Osteocyte (in vitro differentiated cells): ENCODE measurements at places on chromosomes 1 and 21. TPM values are rescaled to one million over a fixed set of nuclear protein-coding genes. Genes with fewer than 3 reads are reported as not detected.
A peak's percentile ranks its signal among the peaks of the same experiment; 100 is the strongest.

The TNFSF18 gene
- total RNA-seq: not detected in 2 replicates

DNA sequence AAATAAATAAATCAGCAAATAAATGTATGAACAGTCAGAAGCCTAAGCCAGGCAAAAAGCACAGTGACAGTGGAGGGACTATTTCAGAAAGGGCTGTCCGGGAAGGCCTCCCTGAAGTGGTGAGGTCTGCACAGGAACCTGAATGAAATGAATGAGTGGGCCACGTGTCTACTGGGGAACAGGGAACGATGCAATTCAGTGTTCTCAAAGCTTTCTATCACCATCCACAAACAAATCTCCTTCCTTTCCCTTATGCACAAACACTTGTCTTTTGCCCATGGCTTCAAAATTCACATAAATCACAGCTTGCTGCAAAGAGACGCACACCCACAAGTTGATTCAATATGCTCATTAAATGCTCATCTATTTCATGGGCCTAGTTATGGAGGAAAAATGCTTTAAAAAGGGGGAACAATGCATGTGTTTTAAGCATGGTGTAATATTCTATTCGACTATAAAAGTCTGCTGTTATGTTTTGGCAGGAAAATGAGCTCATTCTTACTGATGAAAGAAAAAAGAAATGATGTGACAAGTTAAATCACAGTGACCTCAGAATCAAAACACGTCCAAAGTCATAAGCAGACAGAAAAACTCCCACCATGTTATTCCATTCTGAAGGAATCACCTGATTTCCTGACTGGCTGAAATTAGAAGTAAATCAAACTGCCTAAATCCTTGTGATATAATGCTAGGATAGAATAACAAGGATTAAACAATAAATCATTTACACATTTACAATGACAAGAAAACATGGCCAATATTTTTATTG is 21.6 kb downstream of the URB1 start:
- H3K36me3 ChIP-seq: peaks cover 17% of the 10 kb centered on the region
- no peak overlapping the region for H3K4me3 ChIP-seq
- no peaks in the 10 kb centered on the region for H3K27me3 ChIP-seq
- no peak for DNase-seq
- peak overlapping the region; percentile 94 for H3K27ac ChIP-seq

The KIAA1614 gene
- total RNA-seq: 6.6 and 8.4 TPM in 2 replicates

DNA sequence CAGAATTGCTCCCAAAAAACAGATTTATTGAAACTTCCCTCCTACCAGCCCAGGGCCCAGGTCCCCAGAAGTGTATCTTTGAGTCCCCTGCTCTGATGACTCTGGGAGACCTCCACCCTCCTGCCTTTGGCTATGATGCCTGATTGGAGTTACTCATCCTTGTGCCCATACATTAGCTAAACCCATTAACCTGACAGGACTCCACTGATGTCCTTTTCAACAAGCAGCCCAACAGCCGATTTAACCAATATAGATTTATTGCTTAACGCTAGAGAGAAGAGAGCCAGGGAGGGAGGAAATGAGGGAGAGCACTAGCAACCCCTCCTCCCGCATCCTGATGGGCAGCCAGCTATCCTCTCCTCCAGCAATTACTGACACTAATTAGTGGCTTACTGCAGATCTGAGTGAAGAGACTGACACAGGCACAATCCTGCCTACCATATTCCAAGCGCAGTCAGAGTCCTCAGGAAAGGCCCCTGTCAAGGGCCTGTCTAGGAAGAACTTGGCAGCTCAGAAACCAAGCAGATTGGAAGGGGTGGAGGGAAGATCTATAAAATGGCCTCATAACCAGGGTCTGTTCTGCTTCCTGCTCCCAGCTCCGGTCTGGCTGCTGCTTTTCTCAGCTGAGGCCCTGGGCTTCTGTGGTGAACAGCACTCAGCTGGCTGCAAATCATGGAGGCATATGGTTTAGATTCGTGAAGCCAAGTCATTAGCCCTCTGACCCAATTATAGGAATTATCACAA is 484.5 kb upstream of the DAB1 start:
- no peak overlapping the region for H3K4me3 ChIP-seq
- H3K27ac ChIP-seq: no peak overlapping the region
- no peaks in the 10 kb centered on the region for H3K36me3 ChIP-seq

DNA sequence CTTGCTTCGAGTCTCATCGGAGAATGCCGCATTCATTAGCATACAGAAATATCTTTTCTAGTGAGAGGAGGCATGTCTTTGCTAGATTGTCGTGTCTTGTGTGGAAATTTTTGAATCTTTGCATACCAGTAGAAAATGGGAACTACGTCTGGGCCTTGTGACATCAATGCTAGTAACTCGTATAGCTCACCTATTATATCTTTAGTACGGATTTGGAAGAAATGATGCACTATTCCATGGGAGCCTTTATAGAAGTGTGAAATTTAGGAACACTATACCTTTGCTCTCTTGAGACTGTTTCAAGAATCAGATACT is 835 bp downstream of the UHMK1 start:
- H3K4me3 ChIP-seq: peak overlapping the region; percentile 87
- H3K27ac ChIP-seq: peak overlapping the region; percentile 90
- DNase-seq: no peak
- peaks cover 20% of the 10 kb centered on the region for H3K36me3 ChIP-seq

GRCh38 chr1:100896481-100896982 is 642 bp downstream of the SLC30A7 start:
- peak overlapping the region; percentile 97 for H3K27ac ChIP-seq
- peak overlapping the region; percentile 100 for H3K4me3 ChIP-seq
- peaks cover 38% of the 10 kb centered on the region for H3K4me1 ChIP-seq

The MLLT11 gene
- 21.0 and 22.1 TPM in 2 replicates for total RNA-seq

The PANK4 gene
- 34.1 and 34.4 TPM in 2 replicates for total RNA-seq

DNA sequence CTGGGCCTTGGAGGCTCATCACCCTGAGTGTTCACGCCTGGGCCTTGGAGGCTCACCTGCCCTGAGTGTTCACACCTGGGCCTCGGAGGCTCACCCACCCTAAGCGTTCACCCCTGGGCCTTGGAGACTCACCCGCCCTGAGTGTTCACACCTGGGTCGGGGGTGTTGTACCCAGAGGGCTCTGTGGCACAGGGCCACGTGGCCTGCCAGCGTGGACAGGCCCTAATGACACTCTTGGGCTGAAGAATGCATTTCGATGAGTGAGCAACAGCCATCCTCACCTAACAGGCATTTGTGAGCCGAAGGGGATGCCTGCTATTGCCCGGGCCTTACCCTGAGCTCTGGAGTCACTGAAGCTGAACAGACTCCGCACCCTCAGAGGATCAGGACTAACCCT is 17.5 kb downstream of the SLC19A1 start:
- no peak overlapping the region for H3K27ac ChIP-seq
- DNase-seq: no peak
- no peaks in the 10 kb centered on the region for H3K27me3 ChIP-seq
- no peak overlapping the region for H3K4me3 ChIP-seq

- peaks cover 8% of the 10 kb centered on the region for H3K36me3 ChIP-seq
- H3K27me3 ChIP-seq: no peaks in the 10 kb centered on the region
- H3K4me1 ChIP-seq: peaks cover 27% of the 10 kb centered on the region
- no peak overlapping the region for H3K4me3 ChIP-seq
- DNase-seq: no peak
These were observed 11.1 kb downstream of the COL18A1 start for GRCh38 chr21:45415943-45416611.

The PCSK9 gene
- total RNA-seq: 2.2 and 2.3 TPM in 2 replicates

DNA sequence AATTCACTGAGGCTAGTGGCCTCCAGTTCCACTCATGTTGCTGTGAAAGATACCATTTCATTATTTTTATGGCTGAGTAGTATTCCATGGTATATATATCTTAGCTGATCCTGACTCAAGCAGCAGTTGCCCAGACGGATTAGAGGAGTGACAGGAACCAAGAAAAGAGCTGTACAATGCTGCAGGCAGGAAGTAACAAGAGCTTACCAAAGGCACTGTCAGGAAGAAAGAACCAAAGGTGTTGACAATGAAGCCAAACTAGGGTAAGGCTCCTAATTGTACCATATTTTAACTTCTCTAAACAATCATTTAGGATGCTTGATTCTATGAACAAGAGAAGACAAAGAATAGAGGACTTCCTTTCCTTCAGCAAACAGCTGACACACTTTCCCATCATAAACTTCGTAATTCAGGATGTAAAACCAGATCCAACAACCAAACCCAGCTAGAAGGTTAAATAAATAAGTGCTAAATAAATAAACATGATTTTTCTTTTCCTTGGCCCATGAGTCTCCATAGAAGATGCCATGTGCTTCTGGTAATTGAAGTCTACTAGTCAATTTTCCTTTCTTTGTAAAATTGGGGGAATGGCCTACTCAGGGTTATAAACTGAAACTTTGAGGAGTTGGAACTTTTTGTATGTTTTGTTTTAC is 248.2 kb upstream of the SGIP1 start:
- no peak overlapping the region for H3K27ac ChIP-seq
- no peak for DNase-seq

The CCDC27 gene
- not detected in 2 replicates for total RNA-seq

The FNDC5 gene
- total RNA-seq: 2.0 and 3.2 TPM in 2 replicates

DNA sequence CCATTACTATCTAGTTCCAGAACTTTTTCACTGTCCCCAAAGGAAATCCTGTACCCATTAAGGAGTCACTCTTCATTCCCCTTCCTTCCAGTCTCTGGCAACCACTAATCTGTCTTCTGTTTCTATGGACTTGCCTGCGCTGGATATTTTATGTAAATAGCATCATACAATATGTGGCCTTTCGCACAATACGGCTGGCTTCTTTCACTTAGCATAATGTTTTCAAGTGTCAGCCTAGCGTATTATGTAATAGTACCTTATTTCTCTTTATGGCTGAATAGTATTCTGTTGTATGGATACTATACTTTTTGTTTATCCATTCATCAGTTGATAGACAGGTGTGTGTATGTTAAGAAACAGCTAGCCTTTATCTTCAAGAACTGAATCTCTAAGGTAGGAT is 14.3 kb downstream of the ATF3 start:
- H3K27me3 ChIP-seq: peaks cover 29% of the 10 kb centered on the region
- H3K4me3 ChIP-seq: no peak overlapping the region
- H3K36me3 ChIP-seq: peaks cover 28% of the 10 kb centered on the region
- H3K27ac ChIP-seq: no peak overlapping the region
- no peak for DNase-seq

- H3K27me3 ChIP-seq: no peaks in the 10 kb centered on the region
- DNase-seq: no peak
- H3K27ac ChIP-seq: no peak overlapping the region
These were observed 77.8 kb downstream of the BACH1 start for GRCh38 chr21:29376556-29376955.

GRCh38 chr1:4970532-4970931 is 316.1 kb downstream of the AJAP1 start:
- no peak for DNase-seq
- no peak overlapping the region for H3K27ac ChIP-seq
- H3K4me3 ChIP-seq: no peak overlapping the region
- peaks cover 2% of the 10 kb centered on the region for H3K36me3 ChIP-seq

DNA sequence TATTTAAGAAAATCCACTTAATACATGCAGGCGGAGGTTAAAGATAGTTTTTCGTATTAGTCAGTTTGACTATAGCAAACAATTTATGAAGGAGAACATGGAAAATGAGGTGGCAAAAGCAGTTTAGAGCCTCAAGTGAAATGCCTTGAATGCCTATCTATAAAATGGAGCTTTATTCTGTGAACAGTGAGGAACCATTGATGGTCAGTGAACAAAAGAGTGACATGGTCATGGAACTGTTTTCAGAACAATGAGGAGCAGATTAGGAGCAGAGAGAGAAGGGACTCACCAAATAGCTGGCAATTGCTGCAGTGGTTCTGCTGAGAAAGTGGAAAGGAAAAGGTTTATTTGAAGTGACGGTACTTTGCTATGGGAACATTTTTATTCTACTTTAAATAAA is 299.8 kb downstream of the DUSP10 start:
- DNase-seq: no peak
- H3K36me3 ChIP-seq: no peaks in the 10 kb centered on the region
- no peak overlapping the region for H3K4me3 ChIP-seq
- H3K4me1 ChIP-seq: peaks cover 24% of the 10 kb centered on the region
- H3K27me3 ChIP-seq: peaks cover 2% of the 10 kb centered on the region

GRCh38 chr1:228013131-228013934 is 6.5 kb downstream of the WNT3A start:
- H3K27ac ChIP-seq: no peak overlapping the region
- no peaks in the 10 kb centered on the region for H3K36me3 ChIP-seq
